ENCODE measurements at places on chromosomes 2 and 18.

DNA sequence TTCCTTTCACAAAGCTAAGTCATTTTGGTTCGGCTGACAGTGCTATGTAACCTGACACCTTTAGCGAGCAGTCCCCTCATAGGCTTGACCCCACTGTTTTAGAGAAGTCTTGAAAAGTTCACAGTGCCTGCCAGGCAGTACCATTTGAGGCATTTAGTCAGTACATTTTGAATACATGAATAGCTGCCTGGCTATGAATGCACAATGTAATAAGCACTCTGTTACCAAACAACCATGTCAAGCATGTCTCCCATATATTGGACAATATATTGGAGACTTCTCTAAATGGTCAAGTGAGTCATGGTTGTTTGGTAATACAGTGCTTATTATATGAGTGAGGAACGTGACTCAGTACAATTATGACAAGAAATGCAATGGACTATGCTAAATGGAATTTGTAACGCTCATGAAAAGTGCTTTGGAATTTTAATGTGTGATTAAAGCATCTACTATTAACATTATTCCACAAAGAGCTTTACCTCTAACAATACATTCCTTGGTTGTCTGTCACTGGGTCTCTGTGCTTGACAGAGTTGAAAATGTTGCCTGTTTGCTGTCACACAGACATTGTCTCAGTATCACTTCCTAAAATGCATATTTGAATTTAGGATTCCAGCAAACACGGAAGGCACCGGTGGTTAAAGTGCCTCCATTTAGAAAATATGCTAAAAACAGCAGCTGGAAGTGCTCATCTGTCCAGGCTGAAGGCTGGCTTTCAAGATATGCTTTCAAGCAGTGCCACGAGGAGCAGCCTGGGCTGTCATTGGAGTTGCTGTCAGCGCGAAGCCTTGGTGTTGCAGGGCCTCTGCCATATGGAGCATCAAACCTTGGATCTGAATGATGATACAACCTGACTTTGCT, 458.6 kb downstream of the FBXO15 start:
- DNase-seq, result no peak

DNA sequence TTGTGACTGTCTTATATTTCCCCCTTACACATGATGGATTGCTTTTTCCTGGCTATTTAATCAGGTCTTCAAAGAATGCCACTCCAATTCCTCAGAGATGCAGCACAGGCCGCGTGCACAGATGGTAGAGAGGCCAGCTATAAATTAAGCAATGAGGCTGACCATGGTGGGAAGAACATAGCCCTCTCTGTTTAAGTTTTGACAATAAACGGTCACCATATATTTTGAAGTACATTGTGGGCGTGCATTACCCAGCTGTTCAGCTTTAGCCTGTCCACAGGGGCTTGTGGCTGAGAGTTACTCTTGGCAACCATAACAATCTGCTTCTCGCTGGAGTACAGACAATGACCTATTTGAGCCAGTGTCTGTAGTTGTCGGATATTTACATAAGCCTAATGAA, 730.8 kb downstream of the DCC start:
- no peak for DNase-seq

GRCh38 chr2:214775971-214776370, 33.5 kb downstream of the BARD1 start:
- DNase-seq, result no peak

GRCh38 chr18:76948345-76948744, 126.0 kb downstream of the ZNF236 start:
- no peak for DNase-seq

GRCh38 chr2:54560146-54560881, 104.2 kb downstream of the SPTBN1 start:
- no peak for DNase-seq

- DNase-seq, result no peak
These were observed 7.8 kb upstream of the ANXA4 start for GRCh38 chr2:69734035-69734611.

- DNase-seq, result no peak
These were observed 149.2 kb upstream of the NCK2 start for GRCh38 chr2:105595536-105595935.
